ENCODE measurements at places on chromosomes 7 and 10.

DNA sequence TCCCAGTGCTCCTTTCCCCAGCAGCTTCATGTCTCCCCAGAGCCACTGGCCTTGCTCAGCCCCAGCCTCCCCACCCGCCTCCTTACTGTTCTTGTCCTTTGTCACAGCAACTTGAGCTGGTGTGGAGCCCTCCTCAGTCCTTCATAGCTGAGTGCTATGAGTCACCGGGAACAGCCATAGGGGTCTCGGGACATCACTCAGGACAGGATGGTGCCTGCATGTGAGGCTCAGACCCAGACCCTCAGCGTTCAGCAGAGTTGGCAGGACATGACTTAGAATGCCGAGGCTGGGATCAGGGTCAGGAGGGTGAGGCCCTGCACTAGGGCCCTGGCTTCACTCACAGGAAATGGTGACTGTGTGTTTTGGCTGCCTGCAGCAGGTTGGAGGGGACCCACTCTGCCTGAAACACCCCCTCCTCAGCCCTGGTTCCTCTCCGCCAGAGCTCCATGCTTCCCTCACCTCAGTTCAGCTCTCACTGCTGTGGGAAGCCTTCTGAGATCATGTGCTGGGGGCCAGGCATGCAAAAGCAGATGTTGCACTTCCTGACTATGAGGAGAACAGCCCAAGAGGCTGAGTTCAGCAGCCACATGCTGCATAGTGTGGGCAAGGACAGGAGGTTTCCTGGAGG lies 40.7 kb upstream of the GJD4 start:
- no peak for DNase-seq

- DNase-seq, result no peak
Observed at GRCh38 chr10:6229746-6230145, 27.0 kb downstream of the PFKFB3 start.

GRCh38 chr7:49766966-49767365 lies 6.5 kb upstream of the VWC2 start:
- no peak for DNase-seq

DNA sequence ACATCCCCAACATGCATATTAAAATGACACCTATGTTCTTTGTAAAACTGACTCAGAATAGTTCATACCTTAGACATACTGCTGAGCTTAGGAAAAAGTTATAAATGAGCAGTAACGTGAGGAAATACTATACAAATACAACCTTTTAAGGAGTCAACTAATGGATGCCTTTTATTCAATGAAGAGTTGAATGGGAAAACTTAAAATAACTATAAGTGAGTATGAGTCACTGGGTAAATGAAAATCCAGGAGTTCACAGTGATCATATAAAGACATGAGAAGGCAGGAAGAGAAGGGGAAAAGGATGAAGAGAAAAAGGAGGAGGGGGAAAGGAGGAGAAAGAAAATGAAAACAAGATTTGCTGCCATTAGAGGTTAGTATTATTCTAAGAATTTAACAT lies 157.8 kb upstream of the PCDH15 start:
- no peak for DNase-seq

GRCh38 chr10:76337641-76338040 lies 906.2 kb downstream of the LRMDA start:
- no peak for DNase-seq

GRCh38 chr10:127243490-127244272 lies 47.3 kb upstream of the INSYN2A start:
- peak; percentile 82 for DNase-seq

- DNase-seq, result peak; percentile 69
Observed at GRCh38 chr7:70132852-70133690, 534.8 kb downstream of the AUTS2 start.

GRCh38 chr7:102979670-102980069 lies 66.9 kb downstream of the LRRC17 start:
- DNase-seq, result no peak

DNA sequence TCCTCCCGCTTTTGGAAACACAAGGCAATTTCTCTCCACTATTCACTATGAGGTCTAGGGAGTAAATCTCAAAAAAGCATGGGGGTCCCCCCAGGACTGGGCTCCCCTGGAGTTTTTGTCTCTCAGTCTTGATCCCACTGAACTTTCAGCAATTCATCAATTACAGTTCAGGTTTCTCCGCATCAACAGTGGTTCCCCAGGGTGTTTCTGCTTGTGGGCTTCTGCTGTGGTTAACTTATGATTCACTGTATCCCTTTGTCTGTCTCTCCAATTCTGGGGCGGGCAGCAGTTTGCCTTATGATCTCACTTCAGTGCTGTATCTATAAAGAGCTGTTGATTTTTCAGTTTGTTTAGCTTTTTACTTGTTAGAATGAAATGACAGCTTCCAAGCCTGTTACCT lies 142.6 kb upstream of the CDC14C start:
- no peak for DNase-seq

- peak; percentile 14 for DNase-seq
Observed at GRCh38 chr10:46557319-46558121, 1.1 kb upstream of the GPRIN2 start.

Measured in NCI-H82 (cell line).